ENCODE measurements at places on chromosomes 6 and 20. TPM values are rescaled to one million over a fixed set of nuclear protein-coding genes. Genes with fewer than 3 reads are reported as not detected.

- DNase-seq, result no peak
These were observed 60.7 kb upstream of the GJE1 start for GRCh38 chr6:142071981-142072380.

DNA sequence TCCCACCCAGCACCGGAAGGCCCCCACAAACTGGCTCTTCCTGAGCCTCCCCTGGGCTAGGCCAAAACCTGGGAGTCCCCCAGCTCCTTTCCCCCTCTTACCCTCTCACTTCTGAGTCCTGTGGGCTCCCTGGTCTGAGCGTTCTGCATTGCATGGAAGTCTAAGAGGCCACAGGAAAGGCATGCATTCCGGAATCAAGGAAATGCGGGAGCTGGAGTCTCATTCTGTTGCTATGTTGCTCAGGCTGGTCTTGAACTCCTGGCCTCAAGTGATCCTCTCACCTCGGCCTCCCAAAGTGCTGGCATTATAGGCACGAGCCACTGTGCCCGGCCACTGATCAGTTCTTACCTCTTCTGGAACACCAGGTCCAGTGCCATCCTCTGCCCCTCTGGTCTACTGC is 45.9 kb downstream of the UBE2V1 start:
- DNase-seq, result no peak

- no peak for DNase-seq
These were observed 20.2 kb downstream of the GFOD1 start for GRCh38 chr6:13467216-13467600.

DNA sequence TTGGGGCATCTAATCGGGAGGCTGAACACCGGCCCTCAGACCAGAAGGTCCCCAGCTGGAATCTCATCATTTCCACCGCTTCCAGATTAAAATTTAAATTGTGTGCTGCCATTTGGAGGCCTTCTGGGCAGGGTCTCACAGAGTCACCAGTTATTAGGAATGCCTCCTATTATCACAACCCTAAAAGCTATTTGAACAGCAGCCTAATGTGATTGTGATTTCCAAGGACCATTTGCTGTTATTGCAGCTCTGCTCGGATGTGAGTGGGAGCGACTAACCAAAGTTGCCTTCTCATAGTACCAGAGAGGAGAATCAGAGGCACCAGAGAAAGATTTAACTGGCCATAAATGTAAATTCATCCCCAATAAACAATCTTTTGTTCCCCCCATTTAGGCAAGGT is 277.3 kb downstream of the RNF144B start:
- DNase-seq, result no peak

DNA sequence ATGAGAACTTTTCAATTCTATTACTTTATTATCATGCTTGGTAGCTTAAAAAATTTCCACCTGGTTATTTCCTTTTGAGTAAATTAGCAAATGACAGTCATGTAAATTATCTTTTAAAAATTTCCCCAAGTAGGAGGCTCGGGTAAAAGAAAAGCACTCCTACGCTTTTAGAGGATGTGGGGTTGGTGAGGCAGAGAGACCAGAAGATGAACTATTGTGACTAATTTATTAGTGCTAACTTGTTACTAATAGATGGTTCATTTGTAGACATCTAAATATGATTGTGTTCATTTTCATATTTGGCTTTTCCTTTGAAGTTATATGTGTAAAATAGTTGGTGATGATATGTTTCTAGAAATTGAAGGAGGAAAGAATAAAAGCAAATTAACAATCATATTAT is 27.0 kb downstream of the ZNF292 start:
- no peak for DNase-seq

GRCh38 chr6:27267857-27268434 is 20.4 kb downstream of the PRSS16 start:
- no peak for DNase-seq

GRCh38 chr6:11413117-11413687 is 124.3 kb upstream of the TMEM170B start:
- DNase-seq, result no peak

Gene SYTL3
- total RNA-seq, result 12.1 TPM

GRCh38 chr20:10670501-10671220 is 3.1 kb downstream of the JAG1 start:
- DNase-seq, result no peak

Gene ZBP1
- total RNA-seq, result 8.9 TPM

DNA sequence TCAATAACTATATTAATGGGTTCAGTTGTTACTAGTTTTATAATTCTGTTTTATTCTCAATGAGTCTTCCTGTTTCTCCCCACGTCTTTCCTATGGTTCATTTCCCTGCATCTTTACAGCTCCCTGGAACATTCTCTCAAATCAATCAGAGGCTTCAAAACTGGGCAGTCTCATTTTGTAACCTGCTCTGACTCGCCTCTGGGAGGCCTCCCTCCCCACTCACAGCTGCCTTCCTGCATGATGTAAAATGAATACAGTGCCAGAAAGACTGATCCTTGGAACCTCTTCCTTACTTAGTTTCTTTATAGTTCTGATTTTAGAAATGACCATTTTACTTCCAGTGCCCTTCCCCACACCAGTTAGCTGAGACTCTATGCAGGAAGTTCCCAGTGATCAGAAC is 103.9 kb downstream of the ESR1 start:
- no peak for DNase-seq

- DNase-seq, result no peak
These were observed 153.4 kb downstream of the PHACTR1 start for GRCh38 chr6:12869816-12870432.

DNA sequence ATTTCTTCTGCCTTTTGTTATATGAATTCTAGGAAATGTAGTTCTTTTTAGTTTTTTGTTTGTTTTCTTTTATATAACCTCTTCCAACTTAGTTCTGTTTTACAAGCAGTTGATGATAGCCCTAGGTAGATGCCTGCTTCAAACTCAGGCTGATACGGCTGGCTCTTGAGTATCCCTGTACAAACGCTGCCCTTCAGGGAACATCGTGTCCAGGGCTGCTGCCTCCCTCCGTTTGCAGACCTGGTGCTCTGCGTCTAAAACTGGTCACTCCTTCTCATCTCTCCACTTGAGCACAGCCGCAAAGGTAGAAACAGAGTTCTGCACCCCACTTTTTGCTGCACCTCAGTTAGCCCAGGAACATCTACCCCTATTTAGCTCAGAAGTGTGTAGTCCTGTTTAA is 310.1 kb downstream of the PRL start:
- peak; percentile 22 for DNase-seq

GRCh38 chr6:139586273-139586672 is 211.8 kb upstream of the CITED2 start:
- no peak for DNase-seq

DNA sequence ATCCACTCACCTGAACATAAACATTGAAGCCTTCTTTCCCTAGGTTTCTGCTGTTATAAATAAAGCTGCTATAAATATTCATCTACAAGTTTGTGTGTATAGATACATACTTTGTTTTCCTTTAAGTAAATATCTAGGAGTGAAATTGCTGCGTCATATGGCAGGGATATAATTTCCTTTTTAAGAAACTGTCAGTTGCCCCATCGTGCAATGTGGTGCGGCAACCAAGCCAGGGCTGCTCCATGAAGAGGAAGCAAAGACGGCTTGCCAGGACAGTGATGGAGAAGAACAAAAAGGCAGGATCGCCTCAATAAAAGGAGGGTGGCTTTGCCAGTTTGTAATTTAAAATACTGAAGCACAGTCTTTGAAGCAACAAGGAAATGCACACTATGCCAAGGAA is 36.6 kb downstream of the CITED2 start:
- no peak for DNase-seq

DNA sequence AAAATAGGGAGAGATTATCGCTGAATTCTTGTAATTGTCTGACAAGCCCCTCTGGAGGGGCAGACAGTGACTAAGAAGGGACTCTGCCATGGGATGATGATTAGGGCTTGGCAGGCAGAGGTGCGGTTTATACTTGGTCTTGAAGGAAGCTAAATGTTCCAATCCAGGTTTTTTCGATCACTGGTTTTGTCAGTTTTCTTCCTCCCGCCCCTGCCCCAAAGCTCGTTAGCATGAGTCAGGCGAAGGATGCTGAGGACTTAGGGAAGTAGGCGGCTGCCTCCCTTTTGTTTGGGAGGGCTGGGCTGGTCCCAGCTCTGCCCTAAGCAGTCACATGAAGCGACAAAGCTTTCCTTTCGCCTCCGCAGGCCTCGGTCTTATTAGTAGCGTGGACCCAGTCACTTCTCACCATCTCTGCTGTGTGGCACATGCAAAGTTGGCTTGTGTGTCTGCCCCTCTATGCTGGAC is 314.2 kb downstream of the CDC5L start:
- no peak for DNase-seq

DNA sequence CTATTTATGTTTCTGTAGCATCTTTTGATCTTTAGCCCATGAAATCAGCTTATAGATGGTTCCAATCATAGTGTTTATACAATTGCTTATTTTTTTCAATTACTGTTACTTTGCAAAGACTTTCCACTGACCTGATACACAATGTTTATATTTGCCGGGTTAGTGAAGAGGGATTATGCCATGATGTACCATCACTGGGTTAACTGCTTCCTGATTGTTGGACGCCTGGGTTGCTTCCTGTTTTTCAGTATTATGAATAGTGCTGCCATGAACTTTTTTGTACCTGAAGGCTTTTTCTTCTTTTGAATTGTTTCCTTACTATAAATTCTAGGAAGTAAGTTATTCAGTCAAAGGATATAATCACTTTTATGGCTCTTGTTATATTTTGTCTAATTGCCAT is 6.9 kb downstream of the MANBAL start:
- DNase-seq, result no peak

GRCh38 chr6:42532038-42532669 is 31.7 kb upstream of the UBR2 start:
- peak; percentile 24 for DNase-seq

- DNase-seq, result no peak
These were observed 252.6 kb downstream of the MYLK4 start for GRCh38 chr6:2497922-2498623.

Gene PSORS1C1
- total RNA-seq, result 1.2 TPM

- no peak for DNase-seq
These were observed 948.0 kb upstream of the EPHA7 start for GRCh38 chr6:94367316-94367715.

Gene C20orf144
- total RNA-seq, result 0.91 TPM

- DNase-seq, result no peak
These were observed 1.9 kb downstream of the PPP1R18 start for GRCh38 chr6:30684386-30685156.

GRCh38 chr6:20154753-20155152 is 57.5 kb downstream of the MBOAT1 start:
- DNase-seq, result no peak

- DNase-seq, result peak; percentile 17
These were observed 30.1 kb upstream of the SLC16A10 start for GRCh38 chr6:111057074-111057752.

- no peak for DNase-seq
These were observed 198.9 kb downstream of the TSHZ2 start for GRCh38 chr20:53171065-53171464.

Gene CLDN20
- total RNA-seq, result not detected

- DNase-seq, result no peak
These were observed 11.0 kb upstream of the RBM38 start for GRCh38 chr20:57380081-57380750.

- no peak for DNase-seq
These were observed 38.6 kb upstream of the NXT1 start for GRCh38 chr20:23311947-23312506.

Gene EHMT2
- 92.8 TPM for total RNA-seq

GRCh38 chr20:24744747-24745146 is 204.3 kb upstream of the CST7 start:
- no peak for DNase-seq

DNA sequence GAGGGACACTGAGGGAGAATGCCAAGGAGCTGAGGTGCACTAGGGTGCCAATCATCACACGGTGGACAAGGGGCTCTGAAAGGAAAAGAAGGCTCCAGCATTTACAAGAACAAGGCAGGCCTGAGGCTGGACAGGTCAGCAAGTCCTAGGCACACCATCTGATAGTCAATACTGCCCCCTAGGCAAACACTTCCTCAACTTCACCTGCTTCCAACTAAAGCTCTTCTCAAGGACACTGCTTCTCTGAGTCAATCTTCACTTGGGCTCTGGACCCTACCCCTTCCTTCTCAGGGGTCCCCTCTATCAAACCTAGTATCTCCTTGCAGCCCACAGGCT is 37.7 kb upstream of the SLC4A11 start:
- DNase-seq, result peak; percentile 13

- DNase-seq, result no peak
These were observed 30.5 kb downstream of the RPRD1B start for GRCh38 chr20:38063911-38064530.

GRCh38 chr6:835476-836160 is 142.7 kb upstream of the EXOC2 start:
- no peak for DNase-seq

GRCh38 chr6:161489626-161490306 is 215.9 kb upstream of the AGPAT4 start:
- no peak for DNase-seq

GRCh38 chr20:49916146-49917002 is 1.0 kb upstream of the SPATA2 start:
- DNase-seq, result peak; percentile 55

DNA sequence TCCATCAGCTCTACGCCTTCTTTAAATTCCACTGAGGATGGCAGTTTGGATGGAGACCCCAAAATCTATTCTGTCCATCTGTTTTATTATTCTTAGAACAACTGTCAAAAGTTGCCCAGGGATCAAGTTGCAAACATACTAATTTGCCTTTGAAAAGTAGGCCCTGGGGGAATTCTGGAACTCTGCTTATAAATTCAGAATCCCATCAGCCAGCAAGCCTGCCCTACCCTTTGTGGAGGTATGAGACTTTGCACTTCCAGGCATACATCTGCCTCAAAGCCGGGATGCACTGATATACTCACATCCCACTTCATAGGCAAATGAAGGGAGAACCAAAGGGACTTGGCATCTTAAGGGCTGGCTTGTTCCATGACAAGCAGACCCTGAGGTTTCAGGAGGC is 93.6 kb downstream of the INSM1 start:
- no peak for DNase-seq

Gene EGFL8
- total RNA-seq, result 19.5 TPM

Gene BPIFB1
- total RNA-seq, result not detected

Gene LY6G5C
- 2.6 TPM for total RNA-seq

Gene TSHZ2
- total RNA-seq, result 9.8 TPM

Gene ULBP1
- total RNA-seq, result 2.8 TPM

Gene SYCP2L
- 0.46 TPM for total RNA-seq
